Cortex of kidney (tissue), 1 donor: ENCODE measurements at places on chromosomes 7 and 10.

GRCh38 chr7:28069807-28070206 lies 110.8 kb downstream of the JAZF1 start:
- no peak for DNase-seq

GRCh38 chr7:139451638-139452037 lies 31.8 kb downstream of the KLRG2 start:
- DNase-seq: no peak

- no peak for DNase-seq
Observed at GRCh38 chr7:17146621-17147020, 151.8 kb upstream of the AHR start.

- no peak for DNase-seq
Observed at GRCh38 chr7:142689439-142690120, 59.7 kb upstream of the PRSS1 start.

DNA sequence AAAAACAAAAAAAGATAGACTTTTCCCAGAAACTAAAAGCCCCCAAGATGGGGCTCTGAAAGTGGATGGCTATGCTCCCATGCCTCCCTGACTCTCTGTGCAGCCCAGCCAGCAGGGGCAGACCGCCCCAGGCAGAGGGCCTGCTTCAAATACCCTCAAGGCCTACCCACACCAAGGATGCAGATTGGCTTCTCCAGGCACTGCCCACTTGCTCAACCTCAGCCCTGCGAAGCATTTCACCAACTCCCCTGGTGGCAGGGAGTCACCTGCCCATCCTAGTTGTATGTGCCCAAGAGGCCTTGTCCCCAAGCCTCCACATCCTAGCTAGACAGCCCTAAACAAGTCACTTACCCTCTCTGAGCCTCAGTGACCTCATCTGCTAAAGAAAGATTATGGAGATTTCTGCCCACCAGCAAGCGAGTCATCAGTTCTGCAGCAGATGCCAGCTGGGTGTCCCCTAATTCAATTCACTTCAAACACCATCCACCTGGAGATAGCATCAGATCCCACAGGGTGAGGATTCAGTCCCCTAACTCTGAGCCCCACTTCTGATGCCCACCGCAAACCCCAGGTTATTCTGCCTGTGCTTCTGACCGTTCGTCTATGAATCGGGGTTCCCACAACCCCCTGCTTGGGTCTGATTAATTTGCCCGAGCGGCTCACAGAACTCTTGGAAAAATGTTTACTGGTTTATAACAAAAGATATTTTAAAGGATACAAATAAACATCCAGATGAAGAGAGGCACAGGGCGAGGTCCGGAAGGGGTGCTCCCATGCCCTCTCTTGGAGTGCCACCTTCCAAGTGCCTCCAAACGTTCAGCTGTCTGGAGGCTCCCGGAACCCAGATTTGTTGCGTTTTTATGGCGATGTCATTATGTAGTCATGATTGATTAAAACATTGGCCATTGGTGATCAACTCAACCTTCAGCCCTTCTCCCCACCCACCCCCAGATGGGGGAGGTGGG lies 18.6 kb upstream of the ZMIZ1 start:
- DNase-seq: no peak

GRCh38 chr7:51180092-51180491 lies 136.5 kb downstream of the COBL start:
- DNase-seq: no peak

- DNase-seq: no peak
Observed at GRCh38 chr10:79292891-79293746, 54.1 kb upstream of the PPIF start.

DNA sequence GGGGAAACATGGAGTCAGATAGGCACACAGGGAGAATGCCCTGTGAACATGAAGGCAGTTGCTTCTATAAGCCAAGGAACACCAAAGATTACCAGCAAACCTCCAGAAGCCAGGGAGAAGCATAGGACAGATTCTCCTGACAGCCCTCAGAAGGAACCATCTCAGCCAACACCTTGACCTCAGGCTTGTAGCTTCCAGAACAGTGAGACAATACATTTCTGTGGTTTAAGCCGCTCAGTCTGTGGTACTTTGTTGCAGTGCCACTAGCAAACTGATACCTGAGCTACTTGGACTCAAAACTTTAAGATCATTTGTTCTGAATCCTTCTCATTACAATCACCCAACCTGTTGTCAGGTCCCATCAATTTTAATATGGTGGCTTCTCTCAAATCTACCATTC lies 31.2 kb downstream of the ABLIM1 start:
- DNase-seq: no peak

DNA sequence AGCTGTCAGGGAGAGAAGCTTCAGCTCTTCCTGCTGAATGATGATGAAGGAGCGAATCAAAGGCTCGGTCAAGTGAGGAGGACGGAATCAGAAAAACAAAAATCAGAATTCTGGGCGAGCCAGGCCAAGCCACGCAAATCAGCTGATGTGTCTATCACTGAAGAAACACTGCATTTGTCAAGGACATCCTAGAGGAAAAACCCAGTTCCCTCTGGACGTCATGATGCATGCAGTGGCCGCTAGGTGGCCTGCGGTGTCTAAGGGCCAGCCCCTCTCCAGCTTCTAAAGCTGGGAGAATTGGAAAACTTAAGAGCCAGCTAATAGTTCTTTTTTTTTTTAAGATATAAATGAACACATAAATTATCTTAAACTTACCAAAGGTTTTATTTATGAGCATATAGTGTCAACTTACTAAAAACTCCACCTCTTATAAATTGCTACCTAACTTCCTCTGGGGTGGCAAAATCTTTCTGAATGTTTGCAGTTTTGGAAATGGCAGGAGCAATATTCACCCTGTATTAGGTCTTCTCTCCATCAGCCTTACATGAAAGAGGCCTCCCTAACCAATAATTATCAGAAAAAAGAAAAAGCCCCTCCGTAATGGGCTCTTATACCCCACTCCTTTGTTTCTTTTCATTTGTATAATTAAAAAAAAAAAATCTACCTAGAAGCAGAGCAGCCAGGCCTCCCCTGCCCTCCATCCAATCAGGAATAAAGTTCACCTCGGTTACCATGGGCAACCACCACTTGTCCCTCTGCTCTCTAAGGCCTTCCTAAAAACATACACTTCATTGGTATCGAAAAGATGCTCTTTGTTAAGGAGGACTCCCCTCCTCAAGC lies 186.8 kb downstream of the USP6NL start:
- no peak for DNase-seq

DNA sequence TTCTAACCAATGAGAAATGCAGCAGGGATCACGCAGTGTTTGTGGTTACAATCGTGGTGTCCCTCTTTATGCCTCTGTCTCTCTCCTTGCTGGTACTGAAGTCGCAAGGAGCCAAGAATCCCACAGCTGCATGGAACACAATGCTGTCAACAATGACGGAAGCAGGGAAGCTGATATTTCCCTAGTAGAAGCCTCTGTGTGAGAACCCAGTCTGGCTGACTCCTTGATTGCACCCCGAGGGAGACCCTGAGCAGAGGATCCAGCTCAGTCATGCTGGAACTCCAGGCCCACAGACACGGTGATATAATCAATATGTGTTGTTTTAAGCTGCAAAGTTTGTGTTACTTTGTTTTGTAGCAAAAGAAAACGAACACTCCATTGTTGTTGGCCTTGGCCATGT lies 677.9 kb downstream of the PARD3 start:
- DNase-seq: no peak

DNA sequence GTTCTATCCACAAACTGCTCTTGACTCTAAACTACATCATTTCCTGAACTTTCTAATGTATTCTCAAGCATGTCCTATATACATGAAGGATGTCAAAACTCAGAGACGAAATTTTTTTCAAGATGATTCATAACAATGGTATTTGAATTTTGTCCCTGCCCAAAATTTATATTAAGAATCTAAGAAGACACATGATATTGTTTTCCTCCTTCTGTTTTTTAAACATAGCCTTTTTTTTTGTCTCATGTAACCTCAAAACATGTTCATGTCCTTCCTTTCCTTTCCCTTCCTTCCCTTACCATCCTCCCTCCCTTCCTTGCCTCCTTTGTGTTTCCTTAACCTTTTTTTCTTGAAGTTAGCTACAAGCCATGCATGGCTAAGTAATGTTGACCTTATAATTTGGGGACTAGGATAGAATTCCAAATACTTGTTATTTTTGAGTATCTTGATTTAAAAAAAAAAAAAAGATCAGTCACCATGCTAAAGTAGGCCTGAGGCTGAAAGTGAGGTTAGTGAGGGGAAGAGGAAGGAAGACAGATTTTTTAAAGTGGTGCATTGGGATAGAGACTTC lies 163.0 kb downstream of the SUGCT start:
- no peak for DNase-seq

- no peak for DNase-seq
Observed at GRCh38 chr10:58281092-58281752, 12.3 kb downstream of the CISD1 start.

GRCh38 chr7:98869597-98870120 lies at the start of gene TMEM130:
Gene TMEM130 (minus strand): TSS chr7:98870014. CDS start chr7:98869861, 153 bp downstream.
- DNase-seq: no peak

- no peak for DNase-seq
Observed at GRCh38 chr7:137682596-137682995, 164.2 kb downstream of the DGKI start.

- no peak for DNase-seq
Observed at GRCh38 chr10:67077376-67077775, 151.5 kb downstream of the LRRTM3 start.

DNA sequence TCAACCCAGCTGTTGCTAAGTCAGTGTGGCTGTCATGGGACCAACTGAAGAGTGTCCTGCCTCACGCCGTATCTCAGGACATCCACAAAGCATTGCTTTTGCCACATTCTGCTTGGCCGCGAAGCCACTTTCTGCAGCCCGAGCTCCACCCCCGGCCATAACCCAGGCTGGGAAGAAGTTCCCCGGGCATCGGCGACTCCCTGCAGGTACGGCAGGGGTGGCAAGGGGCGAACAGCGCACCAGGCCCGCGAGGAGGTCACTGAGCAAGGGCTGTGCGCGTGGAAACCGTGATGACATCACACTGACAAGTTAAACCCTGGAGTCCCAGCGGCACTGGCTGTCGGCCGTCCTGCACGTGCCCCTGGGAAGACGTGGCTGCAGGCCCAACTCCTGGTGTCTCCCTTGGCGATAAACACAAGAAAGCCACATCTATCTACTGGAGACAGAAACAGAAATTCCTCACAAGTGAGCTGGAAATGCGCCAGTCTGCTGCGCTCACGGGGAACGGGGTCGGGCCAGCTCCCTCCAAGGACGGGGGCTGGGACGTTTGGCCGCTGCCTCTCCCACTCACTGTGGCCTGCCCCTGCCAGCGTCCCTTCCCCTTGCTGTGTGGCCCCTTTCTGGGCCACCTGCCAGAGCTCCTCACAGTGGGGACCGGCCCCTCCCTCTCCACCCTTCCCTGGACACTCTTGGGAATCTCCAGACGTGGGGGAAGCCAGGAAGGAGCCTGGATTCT lies 326.3 kb downstream of the DNAJB6 start:
- DNase-seq: no peak

DNA sequence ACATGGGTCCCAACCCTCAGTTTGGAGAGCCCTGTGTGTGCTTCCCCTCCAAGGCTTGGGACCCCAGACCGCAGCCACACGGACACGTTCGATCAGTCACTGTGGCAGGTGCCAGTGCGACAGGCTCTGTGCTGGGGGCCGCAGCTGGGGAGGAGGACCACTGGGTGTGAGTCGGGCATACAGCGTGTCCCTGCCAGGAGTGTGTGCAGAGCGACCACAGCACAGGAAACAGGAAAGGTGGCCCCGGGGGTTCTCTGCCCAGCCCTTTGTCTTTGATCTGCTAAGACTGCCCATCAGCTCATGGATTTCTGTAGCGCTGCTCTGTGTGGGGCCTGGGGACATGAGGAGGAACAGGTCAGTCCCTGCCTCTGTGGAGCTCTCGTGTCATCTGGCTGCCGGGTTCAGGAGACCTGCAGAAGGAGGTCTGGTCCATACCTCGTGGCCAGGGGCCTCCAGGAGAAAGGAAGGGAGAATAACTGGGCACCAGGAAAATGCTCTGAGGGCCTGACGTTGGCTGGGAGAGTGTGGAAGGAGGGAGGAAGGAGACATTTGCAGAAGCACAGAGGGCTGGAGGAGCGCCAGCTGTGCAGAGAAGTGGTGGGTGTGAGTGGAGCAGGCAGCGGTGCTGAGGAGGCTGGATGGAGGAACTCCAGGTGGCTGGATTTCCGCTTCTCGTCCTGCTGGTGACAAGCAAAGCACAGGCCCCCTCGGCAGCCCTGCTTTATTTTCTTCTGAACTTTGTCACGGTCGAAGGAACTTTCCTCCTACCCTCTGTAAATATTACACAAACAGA lies 4.1 kb downstream of the NUDT1 start:
- DNase-seq: no peak

DNA sequence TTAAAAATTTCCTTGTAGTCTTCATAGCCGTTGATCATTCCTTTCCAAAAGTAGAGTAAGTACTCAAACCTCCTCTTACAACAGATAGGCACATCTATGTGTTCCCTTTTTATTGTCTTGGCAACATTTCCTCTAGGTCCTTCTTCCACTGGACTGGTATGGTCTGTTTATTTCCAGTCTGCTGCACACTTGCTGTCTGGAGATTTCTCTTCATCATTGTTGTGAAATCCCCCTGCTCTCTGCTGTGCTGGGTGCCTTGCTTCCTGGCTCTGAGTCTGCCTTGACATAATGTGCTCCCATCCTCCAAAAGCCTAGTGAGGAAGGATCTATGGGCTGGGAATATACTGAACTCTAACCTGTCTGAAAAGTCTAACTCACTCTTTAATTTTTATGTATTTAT lies 545.3 kb upstream of the VSTM2A start:
- DNase-seq: no peak

DNA sequence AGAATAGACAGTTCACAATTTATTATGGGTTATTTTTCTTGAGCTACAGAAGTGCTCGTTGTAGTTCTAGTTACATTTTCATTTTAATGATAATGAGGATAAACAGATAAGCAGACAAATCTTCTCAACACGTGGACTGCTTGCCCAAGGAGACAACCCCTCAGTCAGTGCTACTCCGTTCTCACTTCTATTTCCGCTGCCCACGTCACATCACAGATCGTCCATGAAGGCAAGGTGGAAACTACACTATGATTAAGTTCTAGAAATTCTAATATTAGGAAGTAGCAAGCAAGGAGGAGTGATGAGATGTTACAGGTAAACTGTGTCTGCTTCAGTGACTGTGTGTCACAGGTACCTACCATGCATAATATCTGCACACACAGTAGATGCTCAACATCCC lies 210.5 kb downstream of the CHCHD3 start:
- DNase-seq: no peak

DNA sequence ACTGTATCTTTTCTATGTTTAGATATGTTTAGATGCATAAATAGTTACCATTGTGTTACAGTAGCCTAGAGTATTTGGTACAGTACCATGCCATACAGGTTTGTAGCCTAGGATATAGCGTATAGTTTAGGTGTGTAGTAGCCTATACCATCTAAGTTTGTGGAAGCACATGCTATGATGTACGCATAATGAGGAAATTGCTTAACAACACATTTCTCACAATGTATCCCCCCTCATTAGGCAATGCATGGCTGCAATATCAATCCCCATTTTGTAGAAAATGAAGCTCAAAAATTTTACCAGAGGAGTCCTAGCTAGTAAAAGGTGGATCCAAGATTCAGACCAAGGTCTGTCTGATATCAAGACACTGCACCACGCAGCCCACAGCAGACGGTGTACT lies 376.4 kb upstream of the NFE2L3 start:
- DNase-seq: no peak
